Anterior cingulate cortex (tissue), 58 donors: ENCODE measurements at places on chromosomes 16 and 17.

- DNase-seq = no peak
Measured at GRCh38 chr16:89268987-89269735, 51.7 kb downstream of the ZNF778 start.

DNA sequence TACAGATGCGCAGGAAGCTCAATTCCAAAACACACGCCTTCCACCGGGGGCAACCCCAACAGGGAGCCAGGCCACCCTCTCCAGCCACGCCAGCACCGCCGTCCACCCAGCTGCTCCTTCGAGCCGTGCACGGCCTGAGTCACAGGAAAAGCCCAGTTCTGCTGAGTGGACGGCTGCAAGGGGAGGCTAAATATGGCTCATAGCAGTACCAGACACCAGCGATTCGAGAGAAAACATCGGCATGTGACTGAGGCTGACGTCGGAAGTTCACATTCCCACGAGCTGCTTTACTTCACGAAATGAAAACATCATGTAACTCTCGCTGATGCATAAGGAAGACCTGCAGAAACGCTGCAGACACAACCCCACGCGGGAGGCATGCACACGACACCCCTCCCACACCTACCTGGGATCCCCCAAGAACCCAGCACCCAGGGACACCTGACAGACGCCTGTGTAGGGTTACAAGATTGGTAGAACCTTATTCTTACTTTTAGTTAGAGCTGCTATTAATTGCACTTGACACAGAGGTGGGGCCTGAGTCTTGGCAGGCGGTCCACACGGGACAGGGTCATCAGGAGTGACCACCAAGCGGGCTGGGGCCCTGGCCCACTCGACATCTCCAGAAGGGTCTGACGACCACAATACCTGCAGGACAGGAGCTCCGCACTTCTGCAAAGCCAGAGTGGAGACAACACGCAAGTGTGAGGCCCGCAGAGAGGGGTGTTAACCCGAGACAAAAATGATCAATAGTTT is 116.8 kb downstream of the ANKRD11 start:
- no peak for DNase-seq

GRCh38 chr16:54244061-54244886 is 42.3 kb downstream of the IRX3 start:
- DNase-seq = no peak

DNA sequence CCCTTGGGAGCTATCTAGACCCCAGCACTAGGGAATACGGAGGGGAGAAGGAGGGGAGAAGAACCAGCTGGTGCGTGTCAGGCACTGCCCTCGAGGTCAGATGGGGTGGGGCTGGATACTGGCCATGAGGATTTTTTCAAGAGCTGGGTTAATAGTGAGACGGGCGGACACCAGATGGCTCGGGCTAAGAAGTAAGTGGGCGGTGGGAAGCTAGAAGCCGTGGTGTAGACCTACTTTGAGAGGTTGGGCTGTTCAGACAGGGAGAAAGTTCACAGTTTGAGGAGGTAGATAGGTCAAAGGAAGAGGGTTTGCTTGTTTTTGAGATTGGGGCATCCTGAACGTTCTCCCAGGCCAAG is 303.8 kb downstream of the SEC14L1 start:
- no peak for DNase-seq

DNA sequence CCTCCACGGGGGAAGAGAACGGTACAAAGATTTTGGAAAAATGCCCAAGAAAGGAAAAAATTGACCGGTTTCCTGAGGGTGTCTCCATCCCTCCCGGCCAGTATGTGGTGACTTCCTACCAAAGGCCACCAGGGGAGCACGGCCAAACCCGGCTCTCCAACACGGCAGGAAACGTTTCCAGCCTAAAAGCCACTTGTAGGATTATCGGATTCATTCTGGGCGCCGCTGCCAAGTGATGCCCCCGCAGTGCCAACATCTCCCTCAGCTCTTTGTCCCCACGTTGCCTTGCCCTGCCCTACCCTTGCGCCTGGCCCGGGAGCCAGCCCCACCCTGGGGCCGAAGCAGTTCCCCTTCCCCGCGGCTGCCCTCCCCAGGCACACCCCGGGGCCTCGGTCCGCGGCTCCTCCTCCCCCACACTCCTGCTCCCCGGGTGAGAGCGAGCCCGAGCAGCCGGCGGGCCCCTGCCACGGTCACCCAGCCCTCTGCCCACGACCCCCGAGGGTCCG is 688 bp downstream of the CRK start:
- DNase-seq = peak; percentile 48

DNA sequence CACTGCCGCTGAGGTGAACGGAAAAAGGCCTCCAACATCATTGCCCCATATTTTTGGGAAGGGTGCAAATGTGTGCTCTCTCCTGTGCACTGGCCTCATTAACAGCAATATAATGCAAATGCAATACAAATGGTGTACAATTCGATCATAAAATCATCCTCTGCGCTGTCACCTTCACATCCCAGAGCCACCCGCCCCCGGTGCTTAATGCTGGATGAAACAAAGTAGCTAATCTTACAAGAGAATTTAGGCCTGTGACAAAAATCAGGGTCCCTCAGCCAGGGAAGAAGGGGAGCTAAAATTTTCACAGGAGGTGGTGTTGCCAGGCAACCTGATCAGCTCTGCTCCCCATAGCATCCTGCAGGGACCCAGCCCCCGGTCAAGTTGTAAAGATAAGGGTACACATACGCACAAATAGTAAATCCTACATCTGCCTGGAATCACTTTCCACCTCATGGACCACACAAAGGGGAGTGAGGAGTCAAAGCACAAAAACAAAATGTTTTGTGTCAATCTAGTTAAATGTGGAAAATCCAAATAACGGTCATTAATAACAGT is 3.0 kb downstream of the TBC1D16 start:
- no peak for DNase-seq

GRCh38 chr17:63446753-63447470 is 806 bp upstream of the CYB561 start:
- no peak for DNase-seq

- no peak for DNase-seq
Measured at GRCh38 chr16:76207270-76207669, 69.9 kb upstream of the CNTNAP4 start.

- DNase-seq = no peak
Measured at GRCh38 chr17:4130715-4131114, 12.1 kb downstream of the ZZEF1 start.

DNA sequence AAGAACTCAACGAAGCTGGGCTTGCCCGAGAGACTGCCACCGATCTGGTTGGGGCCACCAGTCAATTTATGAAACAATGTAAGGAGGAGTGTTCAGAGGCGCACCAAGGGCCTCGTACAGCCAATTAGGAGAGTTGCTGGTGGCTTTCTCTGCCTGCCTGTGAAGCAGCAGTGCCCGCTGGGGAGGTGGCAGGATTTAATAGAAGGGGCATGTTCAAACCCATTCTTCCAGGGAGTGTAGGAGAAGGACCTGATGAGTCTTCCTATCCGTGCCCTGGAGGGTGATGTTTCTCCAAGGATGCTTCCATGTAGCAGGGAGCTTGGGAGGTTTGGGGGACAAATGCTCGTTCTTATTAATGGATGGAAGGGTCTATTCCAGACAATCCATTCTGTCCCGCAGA is 178.4 kb downstream of the CCDC182 start:
- DNase-seq = no peak

DNA sequence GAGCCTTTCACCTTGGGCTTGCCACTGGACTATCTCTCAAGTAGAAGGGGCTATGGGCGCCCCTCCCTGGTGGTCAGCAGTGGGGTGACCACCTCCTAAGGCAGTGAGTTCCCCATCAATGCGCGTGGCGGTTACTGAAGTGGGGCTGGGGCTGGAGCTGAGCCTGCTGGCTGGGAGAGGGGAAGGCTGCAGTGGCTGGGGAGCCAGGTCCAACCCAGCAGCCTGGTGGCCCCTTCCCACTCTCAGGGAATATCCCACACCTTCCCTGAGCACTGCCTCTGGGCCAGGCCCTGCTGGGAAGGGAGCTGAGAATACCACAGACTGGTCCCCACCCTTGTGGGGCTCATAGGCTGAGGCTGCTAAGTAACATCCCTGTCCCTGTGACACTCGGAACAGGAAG is 19.8 kb upstream of the MPRIP start:
- no peak for DNase-seq
